Stimulated activated CD8-positive, alpha-beta memory T cell treated with anti-CD3 and anti-CD28 coated beads, Interleukin-15, amount 100 ng/mL, for 24 hours (primary cell): ENCODE measurements at places on chromosomes 1 and 21.

DNA sequence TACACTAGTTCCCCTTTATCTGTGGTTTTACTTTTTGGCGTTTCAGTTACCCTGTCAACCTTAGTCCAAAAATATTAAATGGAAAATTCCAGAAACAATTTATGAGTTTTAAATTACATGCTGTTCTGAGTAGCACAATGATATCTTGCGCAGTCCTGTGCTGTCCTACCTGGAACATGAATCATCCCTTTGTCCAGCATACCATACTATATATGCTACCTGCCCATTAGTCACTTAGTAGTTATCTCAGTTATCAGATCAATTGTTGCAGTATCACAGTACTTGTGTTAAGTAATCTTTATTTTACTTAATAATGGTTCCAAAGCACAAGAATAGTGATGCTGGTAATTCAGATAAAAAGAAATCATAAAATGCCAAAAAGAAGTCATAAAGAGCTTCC, 52.7 kb downstream of the AGBL4 start:
- no peak for DNase-seq

- DNase-seq = no peak
Observed at GRCh38 chr1:159469921-159470533, 30.5 kb downstream of the OR10J1 start.

DNA sequence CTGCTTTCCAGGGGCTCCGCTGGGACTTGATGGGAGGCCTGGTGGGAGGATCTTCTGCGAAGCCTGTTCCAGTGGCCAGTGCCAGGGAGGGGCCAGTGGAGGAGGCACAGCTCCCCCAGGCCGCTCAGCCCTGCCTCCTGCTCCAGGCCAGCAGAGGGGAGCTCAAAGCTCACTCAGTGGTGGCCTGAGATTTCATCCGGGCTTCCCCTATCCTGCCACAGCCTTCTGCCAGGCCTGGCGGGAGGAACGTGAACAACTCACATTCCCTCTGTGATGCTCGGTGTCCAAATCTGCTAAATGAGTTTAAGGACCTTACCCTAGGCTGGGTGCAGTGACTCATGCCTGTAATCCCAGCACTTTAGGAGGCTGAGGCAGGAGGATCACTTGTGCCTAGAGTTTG, 3.3 kb downstream of the CLCNKB start:
- DNase-seq = no peak

DNA sequence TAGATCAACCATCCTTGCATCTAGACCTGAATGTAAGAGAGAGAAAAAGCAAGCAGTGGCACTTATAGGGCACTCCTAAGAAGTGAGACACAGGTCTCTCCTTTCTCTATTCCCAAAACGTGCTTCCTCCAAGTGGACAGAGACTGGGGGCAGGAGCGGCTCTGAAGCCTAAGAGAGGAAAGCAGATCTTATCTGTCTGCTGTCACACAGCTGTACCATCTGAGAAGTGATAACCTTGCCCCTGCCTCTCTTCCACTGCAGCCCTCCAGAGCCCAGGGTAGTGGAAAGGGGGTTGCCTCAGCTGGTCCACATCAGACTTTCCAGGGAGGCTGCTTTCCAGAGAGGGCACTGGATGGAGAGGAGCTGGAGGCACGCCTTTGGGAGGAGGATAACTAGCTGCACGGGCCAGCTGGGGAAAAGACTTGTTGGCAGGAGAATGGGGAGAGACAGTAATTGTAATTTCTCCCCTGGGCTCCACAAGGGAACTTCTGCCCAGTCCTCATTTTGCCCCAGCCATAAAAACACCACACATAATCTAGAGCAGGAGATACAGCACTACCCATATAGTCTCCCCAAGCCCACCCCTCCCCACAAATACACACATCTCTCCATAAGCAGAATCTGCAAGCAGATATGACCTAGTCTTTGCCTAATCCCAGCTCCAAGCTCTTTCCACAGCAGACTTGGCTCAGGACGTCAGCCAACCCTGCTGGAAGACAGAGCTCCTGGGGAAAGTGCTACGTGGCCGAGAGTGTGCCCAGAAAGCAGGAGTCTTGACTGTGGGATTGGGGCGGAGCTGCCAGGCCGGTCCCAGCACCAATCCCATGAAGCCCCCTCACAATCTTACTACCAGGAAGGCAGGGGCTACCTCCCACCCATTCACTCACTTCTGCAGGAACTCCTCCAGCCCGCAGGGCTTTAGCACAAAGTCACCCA, 31.2 kb downstream of the PIK3C2B start:
- DNase-seq = no peak

GRCh38 chr1:20700636-20701215, 17.1 kb downstream of the KIF17 start:
- DNase-seq = no peak

DNA sequence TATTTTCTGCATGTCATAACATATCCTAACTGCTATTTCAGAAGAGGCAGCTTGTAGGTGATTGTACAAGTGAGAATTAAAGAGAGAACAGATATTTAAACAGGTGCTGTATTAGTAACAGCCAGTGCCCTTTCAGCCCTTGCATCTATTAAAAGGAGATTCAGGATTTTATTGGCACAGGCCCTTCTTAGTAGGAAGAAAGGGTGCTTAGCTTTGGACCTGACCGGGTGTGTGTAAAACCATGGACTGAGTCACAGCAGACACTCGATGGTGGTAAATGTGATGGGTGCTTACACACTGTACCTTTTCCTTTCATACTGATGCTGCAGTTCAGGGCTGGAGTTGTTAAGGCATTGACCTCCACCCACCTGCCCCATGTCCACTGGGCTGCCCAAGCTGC, 12.7 kb upstream of the CD101 start:
- DNase-seq = no peak

- DNase-seq = no peak
Observed at GRCh38 chr1:155011004-155011416, 8.4 kb downstream of the ZBTB7B start.
